ENCODE measurements at places on chromosomes 6 and 20.

- no peak for DNase-seq
Measured at GRCh38 chr20:46963758-46964617, 69.3 kb downstream of the EYA2 start.

DNA sequence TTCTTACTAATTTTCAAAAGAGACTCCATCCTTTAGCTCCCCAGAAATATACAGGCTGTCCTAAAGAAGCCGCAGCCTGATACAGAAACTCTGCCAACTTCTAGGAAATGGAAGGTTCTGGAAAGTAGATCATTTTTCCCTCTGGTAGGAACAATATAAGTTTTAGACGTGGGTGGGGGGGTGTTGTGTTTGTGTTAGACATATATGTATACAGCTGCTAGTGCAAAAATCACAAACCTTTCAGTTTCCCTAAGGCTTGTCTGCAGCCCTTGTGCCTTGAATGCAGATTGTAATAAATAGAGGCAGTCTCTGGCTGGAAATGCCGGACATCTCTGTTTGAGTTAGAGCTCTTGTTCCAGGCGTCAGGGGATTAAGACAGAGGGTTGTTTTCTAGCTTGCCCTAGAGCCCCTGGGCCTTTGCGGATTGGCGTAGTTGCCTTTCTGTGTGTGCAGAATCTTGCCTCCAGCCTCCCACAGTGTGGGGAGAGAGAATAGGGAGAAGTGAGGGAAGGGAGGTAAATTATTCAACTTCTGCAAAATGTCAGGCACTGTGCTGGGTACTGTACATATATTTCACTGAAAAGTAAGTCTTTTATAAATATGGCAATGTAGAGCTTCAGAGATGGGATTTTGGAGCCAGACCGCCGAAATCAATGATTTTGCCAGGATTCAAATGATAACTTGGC, 269.7 kb downstream of the PRL start:
- no peak for DNase-seq

DNA sequence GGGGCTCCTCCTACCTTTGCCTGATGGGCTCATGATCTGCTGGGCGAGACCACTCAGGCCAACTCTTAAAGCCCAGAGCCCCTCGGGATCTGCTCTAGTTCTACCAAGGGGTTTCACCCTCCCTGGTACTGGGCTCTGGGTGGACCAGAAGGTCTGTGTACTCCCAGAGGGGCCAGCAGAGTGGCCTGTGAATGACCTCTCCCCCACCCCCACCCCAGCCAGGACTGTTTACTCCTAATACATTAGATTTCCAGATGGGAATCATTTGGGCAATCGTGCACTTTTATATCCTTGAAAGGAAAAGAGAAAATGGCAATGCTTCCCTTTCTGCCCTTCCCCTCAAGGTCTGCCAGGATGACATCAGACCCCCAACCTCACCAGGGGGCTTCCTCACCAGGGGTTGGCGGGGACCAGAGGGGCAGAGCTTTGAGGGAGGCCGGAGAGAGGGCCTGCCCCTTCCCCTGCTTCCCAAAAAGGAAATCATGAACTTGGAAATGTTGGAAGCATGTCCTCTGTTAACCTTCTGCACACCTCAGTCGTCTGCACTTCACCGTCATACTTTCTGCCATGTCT, 37.1 kb upstream of the PMEPA1 start:
- DNase-seq = no peak

- no peak for DNase-seq
Measured at GRCh38 chr6:125022391-125022989, 60.3 kb downstream of the RNF217 start.

DNA sequence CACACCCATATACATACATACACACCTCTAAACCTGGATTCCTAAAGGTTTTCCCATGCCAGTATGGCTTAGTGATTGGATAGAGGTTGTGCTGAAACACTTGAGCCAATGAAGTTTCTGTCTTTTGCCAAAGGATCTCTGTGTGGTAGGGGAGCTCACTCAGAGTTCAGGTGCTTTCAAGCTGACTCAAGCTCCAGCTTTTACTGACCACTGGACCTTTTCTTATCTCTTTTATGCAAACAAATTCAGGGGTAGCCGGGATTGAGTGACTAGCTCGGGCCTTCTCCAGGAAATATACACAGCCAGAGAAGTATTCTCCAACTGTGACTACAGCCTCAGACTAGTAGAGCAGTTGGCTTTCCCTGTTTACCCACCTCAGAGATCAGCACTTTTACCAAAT, 21.5 kb upstream of the DSE start:
- DNase-seq = no peak

- no peak for DNase-seq
Measured at GRCh38 chr6:22473991-22474682, 95.2 kb upstream of the HDGFL1 start.

DNA sequence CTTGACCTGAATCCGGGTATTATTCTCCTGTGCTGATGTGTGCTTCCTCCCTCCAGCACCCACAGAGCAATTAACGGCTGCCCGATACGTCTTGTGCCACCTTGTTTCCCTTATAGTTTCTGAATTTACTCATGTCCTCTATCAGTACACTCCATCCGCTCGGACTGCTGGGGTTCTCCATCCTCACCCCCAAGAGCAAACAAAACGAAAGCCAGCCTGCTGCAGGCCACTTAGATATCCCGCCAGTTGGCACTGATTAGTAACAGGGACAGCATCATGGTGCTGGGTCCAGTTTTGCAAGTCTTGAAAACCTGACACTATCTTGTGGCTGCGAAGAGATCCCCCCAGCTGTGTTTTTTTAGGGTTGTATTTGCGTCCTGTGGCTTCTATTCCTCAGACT, 71.8 kb downstream of the SSR1 start:
- DNase-seq = no peak

- DNase-seq = no peak
Measured at GRCh38 chr6:25013246-25013645, 77.5 kb upstream of the RIPOR2 start.

- DNase-seq = no peak
Measured at GRCh38 chr20:40161391-40161790, 527.6 kb downstream of the MAFB start.

- DNase-seq = no peak
Measured at GRCh38 chr20:51969191-51969590, 166.9 kb upstream of the SALL4 start.

GRCh38 chr6:83509441-83509840, 2.9 kb upstream of the PRSS35 start:
- DNase-seq = no peak

- no peak for DNase-seq
Measured at GRCh38 chr20:32572271-32572968, 12.7 kb downstream of the NOL4L start.

- DNase-seq = no peak
Measured at GRCh38 chr6:72844614-72845013, 222.8 kb downstream of the KCNQ5 start.

- no peak for DNase-seq
Measured at GRCh38 chr6:13708736-13709135, 2.9 kb downstream of the RANBP9 start.

DNA sequence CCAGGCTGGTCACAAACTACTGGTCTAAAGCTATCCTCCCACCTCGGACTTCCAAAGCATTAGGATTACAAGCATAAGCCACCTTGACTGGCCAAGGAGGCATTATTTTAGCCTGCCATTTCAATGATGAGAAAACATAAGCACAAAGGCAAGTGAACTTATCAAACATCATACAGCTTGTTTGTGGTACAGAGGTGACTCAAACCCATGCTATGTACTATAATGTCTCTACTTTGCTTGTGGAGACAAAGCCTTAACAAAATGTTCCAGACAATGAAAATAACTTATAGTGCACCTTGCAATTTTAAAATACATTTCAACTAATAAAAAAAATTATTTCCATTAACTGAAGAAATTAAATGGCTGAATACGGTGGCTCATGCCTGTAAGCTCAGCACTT, 26.2 kb downstream of the HDAC2 start:
- no peak for DNase-seq

DNA sequence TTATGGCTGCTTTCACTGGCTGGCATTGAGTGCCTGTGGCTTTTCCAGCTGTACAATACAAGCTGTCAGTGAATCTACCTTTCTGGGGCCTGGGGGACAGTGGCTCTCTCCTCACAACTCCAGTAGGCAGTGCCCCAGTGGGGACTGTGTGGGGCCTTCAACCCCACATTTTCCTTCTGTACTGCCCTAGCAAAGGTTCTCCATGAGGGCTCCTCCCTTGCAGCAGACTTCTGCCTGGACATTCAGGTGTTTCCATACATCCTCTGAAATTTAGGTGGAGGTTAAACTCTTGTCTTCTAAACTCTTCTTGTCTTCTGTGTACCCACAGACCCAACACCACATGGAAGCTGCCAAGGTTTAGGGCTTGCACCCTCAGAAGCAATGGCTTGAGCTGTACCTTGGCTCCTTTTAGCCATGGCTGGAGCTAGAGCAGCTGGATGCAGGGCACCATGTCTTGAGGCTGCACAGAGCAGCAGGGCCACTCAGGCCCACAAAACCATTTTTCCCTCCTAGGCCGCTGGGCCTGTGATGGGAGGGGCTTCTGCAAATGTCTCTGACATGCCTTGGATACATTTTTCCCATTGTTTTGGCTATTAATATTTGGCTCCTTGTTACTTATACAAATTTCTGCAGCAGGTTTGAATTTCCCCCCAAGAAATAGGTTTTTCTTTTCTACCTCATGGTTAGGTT, 9.6 kb downstream of the PEX7 start:
- no peak for DNase-seq

- no peak for DNase-seq
Measured at GRCh38 chr6:130843575-130844320, 16.5 kb downstream of the SMLR1 start.

- DNase-seq = no peak
Measured at GRCh38 chr6:30790724-30791383, 46.5 kb upstream of the IER3 start.

GRCh38 chr6:105995391-105995865, 90.7 kb upstream of the PRDM1 start:
- no peak for DNase-seq

- DNase-seq = no peak
Measured at GRCh38 chr6:85670573-85670972, 27.9 kb upstream of the SYNCRIP start.

- DNase-seq = no peak
Measured at GRCh38 chr6:39256294-39256940, 27.1 kb upstream of the KCNK5 start.

Data from activated naive CD8-positive, alpha-beta T cell treated with anti-CD3 and anti-CD28 coated beads, Interleukin-2, amount 50 U/mL, for 16 hours (primary cell).